Activated CD8-positive, alpha-beta memory T cell treated with anti-CD3 and anti-CD28 coated beads, Interleukin-2, amount 10 ng/mL, durations not matched to agents 7 days and 5 days (primary cell): ENCODE measurements at places on chromosomes 4 and X.

DNA sequence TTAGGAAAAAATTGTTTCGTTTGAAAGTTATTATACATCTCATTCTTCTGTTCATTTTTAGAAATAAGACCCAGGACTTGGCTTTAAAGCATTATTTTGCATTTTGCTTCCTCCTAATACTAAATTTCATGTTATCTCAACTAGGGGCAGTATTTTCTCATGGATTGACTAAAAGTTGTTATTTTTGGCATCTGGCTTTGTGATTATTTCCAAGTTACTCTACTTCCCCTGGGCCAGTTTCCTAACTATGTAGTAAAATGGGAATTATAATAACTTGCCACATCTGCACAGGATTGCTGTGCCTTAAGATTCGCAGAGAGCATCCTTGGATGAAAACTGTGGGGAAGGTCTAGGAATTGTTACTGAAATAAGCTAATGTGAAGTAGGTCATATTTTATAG lies 3.0 kb downstream of the RBPJ start:
- no peak for DNase-seq

DNA sequence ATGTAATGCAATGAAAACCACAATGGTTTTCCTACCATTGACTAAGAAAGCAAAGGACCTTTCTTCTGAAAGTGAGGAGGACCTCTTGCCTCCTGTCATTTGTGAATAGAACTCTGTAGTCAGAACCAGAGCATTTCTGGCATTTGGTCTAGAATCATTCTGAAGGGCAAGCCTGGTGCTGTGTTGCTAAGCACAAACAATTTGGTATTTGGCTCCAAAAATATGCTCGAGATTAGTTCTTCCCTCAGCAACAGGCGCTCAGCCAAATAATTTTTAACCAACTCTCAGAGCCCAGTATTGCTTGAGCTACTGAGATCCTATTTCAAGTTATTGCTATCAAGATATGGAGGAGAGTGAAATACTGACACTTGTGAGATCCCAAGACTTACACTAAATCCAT lies 71.0 kb downstream of the SNCA start:
- no peak for DNase-seq

- DNase-seq = no peak
Measured at GRCh38 chrX:140477987-140478386, 26.9 kb downstream of the SOX3 start.

- no peak for DNase-seq
Measured at GRCh38 chrX:12700745-12701144, 90.5 kb upstream of the PRPS2 start.

GRCh38 chr4:52984462-52984881 lies 122.4 kb downstream of the RASL11B start:
- DNase-seq = no peak

DNA sequence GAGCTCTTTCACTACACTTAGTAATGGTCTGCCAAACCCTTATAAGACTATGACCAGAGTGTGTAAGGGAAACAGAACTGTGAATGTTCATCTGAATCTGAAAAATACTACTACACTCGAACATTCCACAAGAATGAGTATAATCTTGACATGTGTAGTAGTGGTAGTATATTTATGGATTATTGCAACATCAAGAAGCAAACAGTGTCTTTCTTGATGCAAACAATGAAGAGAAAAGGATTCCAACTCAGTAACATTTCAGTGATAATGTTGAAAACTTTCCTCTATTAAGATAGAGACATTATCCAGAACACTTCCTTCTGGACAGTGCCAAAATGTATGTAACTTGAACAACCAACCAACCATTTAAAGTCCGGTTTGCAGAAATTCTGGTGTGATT lies 394.7 kb upstream of the CPEB2 start:
- no peak for DNase-seq

DNA sequence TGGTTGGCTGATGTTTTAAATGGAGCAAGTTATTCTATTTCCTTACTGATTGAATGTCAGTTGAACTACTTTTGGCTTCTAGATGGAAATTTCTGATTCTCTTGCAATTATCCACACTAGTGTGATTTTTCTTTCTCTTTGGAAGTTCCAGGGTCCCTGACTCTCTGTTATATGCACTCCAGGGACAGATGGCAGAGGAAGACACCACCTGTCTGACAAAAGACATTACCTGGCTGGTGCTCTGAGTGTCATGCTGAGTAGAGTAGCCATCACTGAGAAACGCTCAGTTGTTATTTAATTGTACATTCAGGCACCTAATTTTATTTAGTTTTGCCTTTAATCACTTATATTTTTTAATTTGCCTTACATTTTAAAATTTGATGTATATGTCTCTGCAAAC lies 105.4 kb upstream of the TLL1 start:
- no peak for DNase-seq

DNA sequence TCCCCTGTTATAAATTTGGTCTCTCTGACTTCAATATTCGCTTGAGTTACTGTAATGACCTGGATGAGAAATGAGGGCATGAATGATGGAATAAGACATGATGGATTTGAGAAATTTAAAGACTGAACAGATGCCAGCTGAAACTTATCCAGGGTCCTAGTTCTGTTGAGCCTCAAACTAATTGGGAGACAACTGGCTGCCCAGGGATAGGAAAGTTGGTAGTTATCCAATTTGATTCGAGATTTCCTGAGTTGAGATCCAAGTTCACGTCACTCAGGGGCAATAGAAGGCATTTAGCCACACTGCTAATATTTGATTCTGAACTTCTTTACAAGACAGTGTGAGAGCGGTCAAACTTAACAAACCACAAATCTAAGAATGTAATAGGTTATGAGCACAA lies 159.0 kb upstream of the CXCL13 start:
- no peak for DNase-seq

- peak; percentile 71 for DNase-seq
Measured at GRCh38 chr4:165493359-165493758, 114.6 kb downstream of the CPE start.

GRCh38 chr4:71456841-71457240 lies 118.0 kb downstream of the SLC4A4 start:
- no peak for DNase-seq

DNA sequence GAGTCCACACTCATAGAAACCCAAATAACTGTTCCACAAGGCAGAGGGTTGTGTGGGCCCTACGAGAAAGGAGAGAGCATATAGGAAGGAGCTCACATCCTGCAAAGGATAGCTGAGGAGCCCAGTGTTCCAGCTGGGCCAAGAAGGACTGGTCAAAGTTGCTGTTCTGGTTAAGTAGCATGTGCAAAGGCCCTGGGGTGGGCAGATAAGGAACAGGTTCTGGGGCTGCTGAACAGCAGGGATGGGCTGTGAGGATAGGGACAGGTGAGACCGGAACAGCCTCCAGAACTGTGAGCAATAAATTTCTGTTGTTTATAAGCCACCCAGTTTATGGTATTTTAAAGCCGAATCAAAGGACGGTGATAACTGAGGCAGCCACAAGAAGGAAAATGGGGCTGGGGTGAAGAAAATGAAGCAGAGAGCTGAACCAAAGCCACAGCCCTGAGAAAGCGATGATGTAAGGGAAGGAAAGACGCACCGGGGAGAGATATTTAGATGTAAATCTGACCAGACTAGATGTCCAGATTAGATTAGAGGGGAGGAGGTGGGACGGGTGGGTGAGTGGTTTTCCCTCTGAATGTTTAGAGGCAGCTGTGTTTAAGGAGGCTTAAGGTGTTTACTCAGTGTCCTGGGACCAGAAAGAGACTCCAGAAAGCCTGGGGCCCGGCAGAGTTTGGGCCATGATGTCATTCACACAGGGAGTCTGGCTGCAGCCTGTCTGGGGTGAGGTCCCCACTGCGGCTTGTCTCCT lies 180.8 kb upstream of the BCOR start:
- DNase-seq = peak; percentile 87

DNA sequence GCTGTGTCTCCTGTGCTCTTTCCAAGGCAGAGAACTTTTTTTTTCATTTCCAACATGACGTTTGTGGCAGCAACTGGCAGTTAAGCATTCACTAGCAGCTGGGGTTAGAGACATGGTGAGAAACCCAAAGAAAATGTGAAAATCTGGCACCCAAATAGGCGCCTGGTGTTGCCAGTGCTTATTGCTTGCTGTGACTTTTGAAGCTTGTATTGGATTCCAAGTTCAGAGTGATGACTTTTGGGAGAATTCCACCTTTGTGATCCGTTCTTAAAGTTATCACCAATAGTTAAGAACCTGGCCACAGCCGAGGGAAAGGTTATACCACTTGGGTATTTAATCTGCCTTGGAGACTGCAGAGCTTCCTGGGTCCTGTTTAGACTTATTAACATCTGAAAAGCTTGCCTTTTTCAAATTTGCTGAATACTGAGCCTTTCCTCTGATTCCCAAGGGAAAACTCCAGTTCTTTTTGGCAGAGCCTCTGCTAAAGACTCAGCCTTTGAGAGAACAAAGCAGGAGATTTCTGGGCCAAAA lies 101.0 kb downstream of the OPHN1 start:
- DNase-seq = no peak

GRCh38 chrX:2614911-2615310 lies 76.2 kb upstream of the CD99 start:
- no peak for DNase-seq

DNA sequence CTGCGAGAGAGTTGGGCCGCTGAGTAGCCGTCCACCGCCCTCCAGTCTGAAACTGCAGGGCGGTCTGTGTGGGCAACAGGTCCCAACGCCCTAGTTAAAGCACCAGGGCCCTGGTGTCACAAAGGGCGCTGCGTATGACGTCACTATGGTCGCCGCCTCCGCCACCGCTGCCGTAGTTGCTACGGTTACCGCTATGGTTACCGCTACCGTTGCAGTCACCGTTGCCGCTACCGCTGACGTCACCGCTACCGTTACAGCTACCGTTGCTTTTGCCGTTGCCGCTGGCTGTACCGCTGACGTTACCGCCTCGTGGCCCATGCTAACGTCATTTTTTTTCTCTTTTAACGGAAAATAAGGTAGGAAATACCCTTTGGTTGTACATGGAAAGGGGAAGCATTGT lies at the start of gene PPP1R2C:
Gene PPP1R2C (minus strand): TSS at position 68 of the 400 bp plus-strand sequence. CDS start 84 bp downstream, outside the sequence.
- no peak for DNase-seq

DNA sequence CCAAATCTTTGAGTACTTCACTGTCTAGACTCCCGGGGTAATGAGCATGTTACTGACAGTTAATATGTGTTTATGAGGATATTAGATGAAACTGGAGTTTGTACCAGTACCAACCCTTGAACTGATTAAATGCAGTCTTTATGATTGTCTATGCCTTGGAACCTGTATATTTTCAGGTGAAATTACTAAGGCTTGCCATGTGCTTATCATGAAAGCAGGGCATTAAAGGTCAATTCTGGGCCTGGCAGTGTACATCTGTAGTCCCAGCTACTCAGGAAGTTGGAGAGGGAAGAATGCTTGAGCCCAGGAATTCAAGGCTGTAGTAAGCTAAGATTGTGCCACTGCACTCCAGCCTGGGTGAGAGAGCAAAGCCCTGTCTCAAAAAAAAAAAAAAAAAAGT lies 27.6 kb downstream of the PHEX start:
- no peak for DNase-seq

DNA sequence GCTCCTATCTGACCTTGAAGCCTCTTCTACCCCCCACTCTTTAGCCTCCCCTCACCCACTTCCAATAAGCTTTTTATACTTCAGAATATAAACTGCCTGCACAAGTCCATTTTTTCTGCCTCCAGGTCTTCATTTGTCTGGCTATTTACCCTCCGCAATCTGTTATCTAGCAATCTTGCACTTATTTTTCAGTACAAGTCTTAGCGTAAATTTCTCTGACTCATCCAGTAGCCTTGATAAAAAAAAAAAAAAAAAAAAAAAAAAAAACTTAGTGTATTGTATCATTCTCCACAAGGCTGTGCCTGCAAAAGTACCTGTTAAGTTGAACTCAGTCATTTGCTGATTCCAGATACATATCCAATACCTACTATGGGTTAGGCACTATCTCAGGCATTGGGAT lies 219.5 kb upstream of the DKK2 start:
- DNase-seq = no peak

DNA sequence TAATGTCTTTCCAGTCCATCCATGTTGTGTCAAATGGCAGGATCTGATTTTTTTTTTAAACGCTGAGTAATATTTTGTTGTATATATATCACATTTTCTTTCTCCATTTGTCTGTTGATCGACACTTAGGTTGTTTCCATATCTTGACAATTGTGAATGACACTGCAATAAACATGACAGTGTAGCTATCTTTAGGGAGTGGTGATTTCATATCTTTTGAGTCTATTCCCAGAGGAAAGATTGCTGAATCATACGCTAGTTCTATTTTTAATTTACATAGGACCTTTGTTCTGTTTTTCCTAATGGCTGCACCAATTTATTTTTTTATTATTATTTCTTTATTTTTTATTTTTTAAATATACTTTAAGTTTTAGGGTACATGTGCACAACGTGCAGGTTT lies 470.7 kb downstream of the CCSER1 start:
- no peak for DNase-seq

GRCh38 chrX:98289726-98290125 lies 1406.0 kb downstream of the RPA4 start:
- no peak for DNase-seq

GRCh38 chrX:101931136-101931487 lies 715 bp downstream of the ZMAT1 start:
- no peak for DNase-seq

DNA sequence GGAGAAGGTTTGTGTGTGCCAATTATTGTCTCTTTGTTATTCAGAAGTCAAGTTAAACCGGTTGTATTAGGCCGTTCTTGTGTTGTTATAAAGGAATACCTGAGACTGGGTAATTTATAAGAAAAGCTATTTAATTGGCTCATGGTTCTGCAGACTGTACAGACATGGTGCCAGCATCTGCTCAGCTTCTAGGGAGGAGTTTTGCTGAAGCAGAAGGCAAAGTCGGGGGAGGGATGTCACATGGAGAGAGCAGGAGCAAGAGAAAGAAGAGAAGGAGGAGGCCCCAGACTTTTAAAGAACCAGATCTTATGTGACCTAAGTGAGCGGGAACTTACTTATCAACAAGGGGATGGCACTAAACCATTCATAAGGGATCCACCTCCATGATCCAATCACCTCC lies 349.3 kb upstream of the PCDH18 start:
- no peak for DNase-seq

GRCh38 chr4:138674209-138674608 lies 341.4 kb upstream of the NOCT start:
- DNase-seq = no peak
